T-helper 17 cell (primary cell): ENCODE measurements at places on chromosomes 7 and 10. TPM values are rescaled to one million over a fixed set of nuclear protein-coding genes. Genes with fewer than 3 reads are reported as not detected.

DNA sequence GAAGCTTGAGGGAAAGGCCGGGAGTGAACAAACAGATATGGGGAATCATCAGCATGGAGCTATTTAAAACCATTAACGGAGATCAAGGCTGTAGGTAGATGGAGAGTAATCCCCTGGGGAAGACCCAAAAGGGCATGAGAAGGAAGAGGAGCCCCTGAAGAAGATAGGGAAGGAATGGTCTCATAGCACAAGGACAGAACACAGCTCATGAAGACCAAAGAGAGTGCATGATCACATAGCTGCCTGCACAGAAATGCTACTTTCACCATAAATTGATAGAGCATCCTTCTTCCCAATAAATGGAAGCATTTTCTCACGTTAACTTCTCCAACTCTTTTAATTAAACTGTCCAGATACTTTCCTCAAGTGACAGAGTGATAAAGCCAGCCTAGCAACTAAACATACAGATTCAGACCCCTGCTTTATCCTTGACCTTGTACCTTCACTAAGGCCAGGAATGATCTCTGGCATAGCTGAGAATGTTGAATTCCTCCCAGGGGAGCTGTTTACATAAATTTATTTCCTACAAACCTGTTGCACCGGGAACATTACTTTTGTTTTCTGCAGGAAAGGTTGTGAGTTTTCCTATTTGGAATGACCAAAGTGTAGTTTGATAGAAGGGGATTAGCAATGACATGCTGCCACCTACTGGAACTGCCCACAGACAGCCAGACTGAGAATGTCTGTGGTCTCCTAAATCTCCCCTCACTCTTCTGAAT is 110.8 kb upstream of the LRGUK start:
- no peak overlapping the region for H3K27ac ChIP-seq
- H3K4me3 ChIP-seq, result no peak overlapping the region

- DNase-seq, result no peak
- H3K27me3 ChIP-seq, result peaks cover 17% of the 10 kb centered on the region
- H3K4me1 ChIP-seq, result no peaks in the 10 kb centered on the region
- no peak overlapping the region for H3K27ac ChIP-seq
- no peaks in the 10 kb centered on the region for H3K36me3 ChIP-seq
Observed at GRCh38 chr10:84291384-84291783, 37.0 kb upstream of the CCSER2 start.

GRCh38 chr7:129550693-129551360 is 48.5 kb downstream of the SMKR1 start:
- peaks cover 5% of the 10 kb centered on the region for H3K4me1 ChIP-seq
- no peak overlapping the region for H3K27ac ChIP-seq
- H3K36me3 ChIP-seq, result no peaks in the 10 kb centered on the region
- no peak overlapping the region for H3K4me3 ChIP-seq
- no peak for DNase-seq
- peaks cover 5% of the 10 kb centered on the region for H3K27me3 ChIP-seq

DNA sequence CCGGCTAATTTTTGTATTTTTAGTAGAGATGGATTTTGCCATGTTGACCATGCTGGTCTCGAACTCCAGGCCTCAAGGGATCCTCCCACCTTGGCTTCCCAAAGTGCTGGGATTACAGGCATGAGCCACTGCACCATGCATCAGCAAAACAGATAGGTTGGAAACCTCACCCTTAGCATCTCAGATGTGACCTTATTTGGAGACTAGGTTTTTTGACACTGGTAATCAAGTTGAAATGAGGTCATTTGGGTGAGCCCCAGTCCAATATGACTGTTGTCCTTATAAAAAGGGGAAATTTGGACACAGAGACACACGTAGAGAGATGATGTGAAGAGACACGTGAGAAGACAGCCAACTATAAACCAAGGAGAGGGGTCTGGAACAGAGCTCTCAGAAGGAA is 42.5 kb upstream of the TPST1 start:
- no peaks in the 10 kb centered on the region for H3K36me3 ChIP-seq
- H3K27me3 ChIP-seq, result no peaks in the 10 kb centered on the region
- H3K4me1 ChIP-seq, result no peaks in the 10 kb centered on the region
- H3K4me3 ChIP-seq, result no peak overlapping the region
- H3K27ac ChIP-seq, result no peak overlapping the region

- no peak overlapping the region for H3K27ac ChIP-seq
- H3K27me3 ChIP-seq, result peaks cover 14% of the 10 kb centered on the region
- no peaks in the 10 kb centered on the region for H3K4me1 ChIP-seq
Observed at GRCh38 chr10:78356291-78356900, 322.7 kb downstream of the RPS24 start.

- no peak for DNase-seq
- H3K36me3 ChIP-seq, result peaks cover 5% of the 10 kb centered on the region
Observed at GRCh38 chr7:50466815-50467585, 16.9 kb upstream of the FIGNL1 start.

GRCh38 chr10:126798649-126799048 is 106.6 kb upstream of the DOCK1 start:
- DNase-seq, result no peak
- no peaks in the 10 kb centered on the region for H3K27me3 ChIP-seq
- H3K4me3 ChIP-seq, result no peak overlapping the region
- no peaks in the 10 kb centered on the region for H3K4me1 ChIP-seq
- H3K27ac ChIP-seq, result no peak overlapping the region
- H3K36me3 ChIP-seq, result no peaks in the 10 kb centered on the region

GRCh38 chr7:78333530-78334425 is 535.2 kb downstream of the PHTF2 start:
- H3K4me1 ChIP-seq, result no peaks in the 10 kb centered on the region
- DNase-seq, result no peak
- no peaks in the 10 kb centered on the region for H3K36me3 ChIP-seq
- H3K4me3 ChIP-seq, result no peak overlapping the region

DNA sequence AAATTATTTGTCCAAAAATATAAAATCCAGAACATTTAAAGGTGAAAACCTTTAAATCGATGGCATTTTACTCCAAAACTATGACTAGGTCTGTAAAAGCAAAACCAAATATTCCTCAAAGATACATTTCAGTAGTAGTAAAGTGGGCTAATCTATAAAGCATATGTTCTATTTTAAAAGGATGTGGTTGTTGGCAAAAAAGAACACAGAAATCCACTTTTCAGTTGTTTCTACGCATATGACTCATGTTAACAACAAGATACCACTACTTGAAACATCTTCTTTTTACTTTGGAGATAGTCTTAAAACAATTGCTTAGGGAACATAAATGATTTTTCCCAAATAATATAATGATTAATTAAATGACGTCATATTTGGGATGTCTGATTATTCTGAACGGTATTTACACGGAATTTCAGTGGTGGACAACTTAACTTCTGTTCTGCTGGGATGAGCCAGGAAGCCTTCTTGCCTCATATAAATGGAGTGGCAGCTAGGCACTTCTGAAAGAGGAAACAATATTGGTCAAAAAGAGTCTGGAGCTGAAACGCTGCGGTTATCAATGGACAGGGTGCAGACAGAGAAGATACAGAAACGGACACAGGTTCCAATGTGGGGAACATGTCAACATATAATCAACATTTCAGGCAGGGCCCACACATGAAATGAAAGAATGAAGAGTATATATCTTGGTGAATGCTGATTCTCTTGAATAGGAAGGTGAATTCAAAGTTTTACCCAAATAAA is 78.5 kb downstream of the ETV1 start:
- H3K27ac ChIP-seq, result peak overlapping the region; percentile 48
- H3K36me3 ChIP-seq, result no peaks in the 10 kb centered on the region
- H3K27me3 ChIP-seq, result no peaks in the 10 kb centered on the region
- H3K4me3 ChIP-seq, result peak overlapping the region; percentile 22

DNA sequence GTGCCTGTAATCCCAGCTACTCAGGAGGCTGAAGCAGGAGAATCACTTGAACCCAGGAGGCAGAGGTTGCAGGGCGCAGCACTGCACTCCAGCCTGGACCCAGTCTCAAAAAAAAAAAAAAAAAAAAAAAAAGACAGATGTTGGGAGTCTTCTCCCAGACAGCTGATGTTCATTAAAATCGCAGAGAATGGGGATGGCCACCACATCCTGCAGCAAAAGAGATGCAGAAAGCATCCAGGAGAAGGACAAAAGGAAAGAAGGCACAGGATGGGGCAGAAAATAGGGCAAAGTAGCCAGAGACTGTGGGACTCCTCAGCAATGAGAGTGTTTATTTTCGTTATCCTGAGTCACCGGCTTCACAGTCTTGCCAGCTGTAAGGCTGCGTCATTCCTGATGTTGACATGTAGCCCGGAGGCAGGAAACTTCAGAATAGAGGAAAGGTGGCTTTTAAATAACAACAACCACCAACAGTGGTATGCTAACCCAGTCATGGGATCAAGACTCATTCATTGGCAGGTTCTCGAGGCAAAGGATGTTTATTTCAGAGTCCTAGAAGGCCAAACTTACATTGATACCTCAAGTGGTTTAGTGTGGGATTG is 149.5 kb upstream of the SVIL start:
- no peak for DNase-seq
- H3K27ac ChIP-seq, result no peak overlapping the region
- no peak overlapping the region for H3K4me3 ChIP-seq
- H3K27me3 ChIP-seq, result peaks cover 21% of the 10 kb centered on the region

DNA sequence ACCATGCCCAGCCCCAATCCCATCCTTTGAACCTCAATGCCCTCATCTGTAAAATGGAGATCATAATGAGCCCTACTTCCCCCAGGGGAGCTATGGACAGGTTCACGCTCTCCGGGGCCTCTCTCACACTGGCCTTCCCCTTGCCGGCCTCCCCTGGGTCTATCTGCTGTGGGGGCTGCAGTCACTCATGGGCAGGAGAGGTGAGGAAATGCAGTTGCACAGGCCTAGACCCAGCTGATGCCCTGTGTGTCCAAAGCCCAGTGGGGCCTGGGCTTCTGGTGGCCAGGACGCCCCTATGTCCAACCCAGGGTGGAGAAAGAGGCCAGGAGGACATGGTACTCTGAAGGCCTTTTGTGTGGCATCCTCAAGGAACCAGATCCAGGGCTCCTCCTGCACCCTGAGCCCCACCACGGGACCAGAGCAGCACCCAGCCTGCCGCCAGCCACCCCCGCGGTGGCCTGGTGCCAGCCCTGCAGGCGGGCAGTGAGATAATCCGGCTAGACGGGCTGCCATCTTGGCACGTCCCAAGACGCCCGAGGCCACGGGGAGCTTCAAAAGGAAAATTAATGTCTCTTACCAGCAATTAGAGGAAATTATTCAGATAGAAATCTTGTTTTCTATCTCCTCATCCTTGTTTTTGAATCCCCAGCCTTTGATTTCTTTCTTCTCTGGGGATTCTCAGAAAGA is 39.0 kb downstream of the MYL10 start:
- no peaks in the 10 kb centered on the region for H3K27me3 ChIP-seq
- H3K36me3 ChIP-seq, result no peaks in the 10 kb centered on the region
- H3K4me3 ChIP-seq, result no peak overlapping the region
- DNase-seq, result no peak
- peaks cover 8% of the 10 kb centered on the region for H3K4me1 ChIP-seq

DNA sequence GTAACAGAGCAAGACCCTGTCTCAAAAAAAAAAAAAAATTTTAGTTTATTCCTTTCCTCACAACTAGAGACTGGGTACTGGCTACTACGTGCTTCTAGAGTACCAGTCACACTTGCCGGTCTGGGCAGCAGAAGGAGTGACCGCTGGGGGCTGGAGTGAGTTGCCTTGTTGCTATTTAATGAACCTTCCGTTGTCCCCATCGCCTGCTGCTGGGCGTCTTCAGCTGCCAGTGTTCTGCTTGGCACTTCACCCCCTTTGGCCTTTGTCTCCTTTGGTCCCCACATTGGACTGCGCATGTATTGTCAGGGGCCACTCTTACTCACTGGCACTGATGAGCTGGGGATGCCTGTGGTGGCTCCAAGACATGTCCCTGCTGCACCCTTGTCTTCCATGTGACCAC is 110.6 kb downstream of the CLEC2L start:
- peaks cover 40% of the 10 kb centered on the region for H3K4me1 ChIP-seq
- H3K36me3 ChIP-seq, result peaks cover 11% of the 10 kb centered on the region
- peak overlapping the region; percentile 68 for H3K27ac ChIP-seq
- no peaks in the 10 kb centered on the region for H3K27me3 ChIP-seq

- no peaks in the 10 kb centered on the region for H3K4me1 ChIP-seq
- no peak overlapping the region for H3K4me3 ChIP-seq
- no peak for DNase-seq
- H3K36me3 ChIP-seq, result no peaks in the 10 kb centered on the region
- no peak overlapping the region for H3K27ac ChIP-seq
Observed at GRCh38 chr7:97819161-97819560, 53.0 kb downstream of the ASNS start.

GRCh38 chr10:47036771-47037170 is 125.5 kb downstream of the PTPN20 start:
- no peak overlapping the region for H3K4me3 ChIP-seq
- no peaks in the 10 kb centered on the region for H3K4me1 ChIP-seq
- H3K36me3 ChIP-seq, result peaks cover 3% of the 10 kb centered on the region
- H3K27ac ChIP-seq, result no peak overlapping the region

GRCh38 chr7:34343667-34344066 is 314.4 kb upstream of the NPSR1 start:
- DNase-seq, result no peak
- peaks cover 4% of the 10 kb centered on the region for H3K27me3 ChIP-seq
- no peak overlapping the region for H3K27ac ChIP-seq
- H3K36me3 ChIP-seq, result no peaks in the 10 kb centered on the region
- H3K4me3 ChIP-seq, result no peak overlapping the region

DNA sequence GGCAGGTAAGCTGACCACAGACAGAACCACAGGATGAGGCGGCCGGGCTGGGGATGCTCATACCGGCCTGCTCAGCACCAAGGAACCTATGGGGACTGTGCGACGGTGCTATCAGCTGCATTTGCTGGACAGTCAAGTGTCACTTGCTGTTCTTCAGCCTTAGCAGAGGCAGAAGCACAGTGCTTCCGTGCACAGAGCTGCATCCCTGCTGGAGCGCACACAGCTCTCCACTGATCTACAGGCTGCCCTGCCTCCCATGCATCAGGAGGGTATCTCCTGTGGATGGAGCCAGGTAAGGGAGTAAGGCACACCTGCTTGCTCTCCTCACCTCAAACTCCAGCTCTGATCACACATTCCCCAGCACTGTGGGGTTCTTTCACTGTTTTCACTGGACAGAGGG is 97.5 kb downstream of the TNS3 start:
- no peaks in the 10 kb centered on the region for H3K4me1 ChIP-seq
- H3K27ac ChIP-seq, result no peak overlapping the region
- no peak for DNase-seq
- no peaks in the 10 kb centered on the region for H3K36me3 ChIP-seq
- no peaks in the 10 kb centered on the region for H3K27me3 ChIP-seq
- no peak overlapping the region for H3K4me3 ChIP-seq

GRCh38 chr7:107920048-107920772 is 29.2 kb downstream of the DLD start:
- H3K27ac ChIP-seq, result peak overlapping the region; percentile 16
- DNase-seq, result no peak

- no peak for DNase-seq
- H3K4me1 ChIP-seq, result peaks cover 19% of the 10 kb centered on the region
- H3K4me3 ChIP-seq, result peak overlapping the region; percentile 97
- H3K27me3 ChIP-seq, result no peaks in the 10 kb centered on the region
- H3K27ac ChIP-seq, result peak overlapping the region; percentile 90
Observed at GRCh38 chr7:150367677-150368095, 936 bp upstream of the REPIN1 start.

SPDYE9 gene
- not detected for total RNA-seq

TAS2R5 gene
- total RNA-seq, result 0.90 TPM

DENND2A gene
- not detected for total RNA-seq

IPMK gene
- total RNA-seq, result 3.8 TPM

H2BK1 gene
- 1.0 TPM for total RNA-seq

AKR1C4 gene
- not detected for total RNA-seq
